CD8-positive, alpha-beta memory T cell (primary cell): ENCODE measurements at places on chromosomes 1 and 21. TPM values are rescaled to one million over a fixed set of nuclear protein-coding genes. Genes with fewer than 3 reads are reported as not detected.

- DNase-seq, result no peak
Measured at GRCh38 chr1:208600456-208601190, 356.4 kb upstream of the PLXNA2 start.

The CACNA1S gene
- total RNA-seq, result not detected

The MYOM3 gene
- total RNA-seq, result not detected

DNA sequence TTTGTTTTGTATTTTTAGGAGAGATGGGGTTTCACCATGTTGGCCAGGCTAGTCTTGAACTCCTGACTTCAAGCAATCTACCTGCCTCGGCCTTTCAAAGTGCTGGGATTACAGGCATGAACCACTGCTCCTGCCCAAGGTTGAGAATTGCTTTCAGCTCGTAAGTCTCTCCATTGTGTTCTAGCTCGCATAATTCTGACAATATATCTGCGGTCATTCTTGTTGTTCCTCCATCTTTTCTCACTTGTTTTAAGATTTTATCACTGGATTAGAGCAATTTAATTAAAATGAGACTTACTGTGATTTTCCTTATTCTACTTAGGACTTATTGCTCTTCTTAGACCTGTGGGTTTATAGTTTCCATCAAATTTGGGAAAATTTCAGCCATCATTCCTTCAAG, 102.9 kb downstream of the AHCTF1 start:
- no peak for DNase-seq

The ATP1A2 gene
- not detected for total RNA-seq

DNA sequence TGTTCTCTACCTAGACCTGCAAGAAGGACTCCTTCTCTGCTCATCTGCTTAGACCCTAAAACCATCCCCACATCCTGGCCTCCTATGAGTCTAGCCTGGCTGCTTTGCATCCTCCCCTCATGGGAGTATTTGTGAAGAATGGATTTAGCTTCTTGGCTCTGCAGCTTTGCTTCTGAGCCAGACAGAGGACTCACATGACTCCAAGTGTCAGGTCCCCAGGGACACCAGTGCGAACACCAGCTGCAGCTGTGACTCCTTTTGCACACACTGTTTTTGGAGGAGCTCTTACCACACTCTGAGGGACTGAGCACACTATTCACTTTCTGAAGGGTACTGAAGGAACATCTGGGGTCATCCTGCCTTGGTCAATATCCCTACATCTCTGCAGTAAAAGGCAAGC, 131.8 kb upstream of the SGIP1 start:
- no peak for DNase-seq

GRCh38 chr1:41317361-41317760, 43.9 kb upstream of the FOXO6 start:
- DNase-seq, result no peak

The SLAMF7 gene
- 97.4 TPM for total RNA-seq

GRCh38 chr1:14372526-14372925, 226.0 kb upstream of the KAZN start:
- no peak for DNase-seq

DNA sequence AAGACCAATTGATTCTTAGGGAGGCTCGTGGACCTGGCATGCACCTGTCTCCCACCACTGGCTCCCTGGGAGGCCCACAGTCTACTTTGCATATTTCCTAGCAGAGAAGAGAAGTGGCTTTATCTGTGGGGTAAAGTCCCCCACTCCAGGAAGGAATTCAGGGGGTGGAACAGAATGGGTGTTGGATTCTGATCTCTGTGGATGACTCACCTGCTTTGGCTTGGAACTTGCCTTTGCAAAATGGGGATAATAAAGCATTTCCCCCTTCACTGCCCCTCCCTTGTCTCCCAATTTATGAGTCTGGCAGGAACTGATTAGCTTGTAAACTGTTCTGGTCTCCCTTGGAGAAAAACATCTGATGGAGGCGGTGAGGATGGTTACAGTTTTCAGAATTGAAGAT, 21.2 kb upstream of the OTUD3 start:
- no peak for DNase-seq

- no peak for DNase-seq
Measured at GRCh38 chr1:160471253-160471652, 51.8 kb downstream of the SLAMF6 start.

GRCh38 chr1:222938986-222939385, 124.1 kb downstream of the DISP1 start:
- DNase-seq, result no peak

- DNase-seq, result no peak
Measured at GRCh38 chr1:231828182-231828920, 201.8 kb downstream of the DISC1 start.

DNA sequence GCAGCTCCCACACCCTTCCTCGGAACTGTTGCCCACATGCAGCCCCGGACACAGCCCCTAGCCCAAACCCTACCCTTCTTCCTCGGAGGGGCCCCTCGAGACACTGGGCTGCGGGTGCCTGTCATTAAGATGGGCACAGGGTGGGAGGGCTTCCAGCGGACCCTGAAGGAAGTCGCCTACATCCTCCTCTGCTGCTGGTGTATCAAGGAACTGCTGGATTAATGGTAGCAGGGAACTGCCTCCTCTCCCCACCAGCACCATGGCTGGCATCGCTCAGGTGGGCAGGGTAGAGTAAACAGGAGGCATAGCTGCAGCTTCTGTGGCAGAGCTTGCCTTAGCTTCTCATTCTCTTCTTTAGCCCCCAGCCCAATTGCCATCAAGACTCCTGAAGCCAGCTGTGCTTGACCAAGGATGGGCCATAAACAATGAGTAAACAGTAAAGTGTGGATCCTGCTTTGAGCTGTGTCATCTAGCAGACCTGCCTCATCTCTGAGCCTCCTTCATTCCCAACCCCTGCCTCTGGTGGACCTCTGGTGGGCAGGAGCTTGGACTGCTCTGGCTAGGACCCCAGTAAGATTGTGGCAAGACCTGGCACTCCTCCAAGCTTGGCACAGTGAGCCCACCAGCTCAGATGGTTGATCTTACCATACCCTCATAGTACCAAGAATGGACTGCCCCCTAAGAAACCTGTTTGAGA, at the start of gene LENEP:
TSS of gene LENEP (plus strand) at position 15 of the 697 bp plus-strand sequence. CDS start at position 37, 22 bp downstream.
- no peak for DNase-seq

DNA sequence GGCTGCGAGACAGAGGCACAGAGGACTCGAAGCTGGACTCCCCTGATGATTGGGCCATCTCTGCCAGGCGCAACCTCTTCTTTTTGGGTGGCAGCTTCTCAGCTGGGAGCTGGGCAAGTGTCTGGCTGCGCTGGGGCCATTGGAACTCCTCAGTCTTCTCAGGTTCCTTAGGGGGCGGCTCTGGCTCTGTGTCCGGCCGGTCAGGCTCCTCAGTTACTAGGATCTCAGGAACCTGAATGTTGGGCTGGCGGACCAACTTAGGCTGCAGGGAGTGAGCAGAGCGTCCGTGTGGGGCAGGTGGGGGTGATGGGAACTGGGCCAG, 97.5 kb upstream of the EDN2 start:
- DNase-seq, result no peak

DNA sequence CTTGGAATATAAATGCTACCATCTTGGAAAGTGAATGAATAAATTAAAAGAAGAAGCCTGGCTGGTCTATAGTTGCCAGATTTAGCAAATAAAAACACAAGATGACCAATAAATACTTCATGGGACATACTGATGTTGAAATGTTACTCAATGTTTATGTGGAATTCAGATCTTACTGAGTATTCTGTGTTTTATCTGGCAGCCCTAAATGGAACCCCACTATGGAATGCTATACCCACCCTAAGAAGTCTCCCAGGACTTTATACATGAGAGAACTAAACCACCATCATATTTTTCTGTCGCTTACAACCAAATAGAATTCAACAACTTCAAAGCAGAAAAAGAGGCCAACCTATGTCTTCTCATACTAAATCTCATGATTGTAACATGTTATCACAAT, 177.6 kb upstream of the HMCN1 start:
- DNase-seq, result no peak

- DNase-seq, result peak; percentile 0
Measured at GRCh38 chr1:1205769-1206375, 520 bp downstream of the TNFRSF18 start.

The OPTC gene
- not detected for total RNA-seq

GRCh38 chr1:88503646-88504045, 180.4 kb upstream of the PKN2 start:
- DNase-seq, result no peak

GRCh38 chr1:231000639-231001038, 21.7 kb downstream of the ARV1 start:
- DNase-seq, result no peak

DNA sequence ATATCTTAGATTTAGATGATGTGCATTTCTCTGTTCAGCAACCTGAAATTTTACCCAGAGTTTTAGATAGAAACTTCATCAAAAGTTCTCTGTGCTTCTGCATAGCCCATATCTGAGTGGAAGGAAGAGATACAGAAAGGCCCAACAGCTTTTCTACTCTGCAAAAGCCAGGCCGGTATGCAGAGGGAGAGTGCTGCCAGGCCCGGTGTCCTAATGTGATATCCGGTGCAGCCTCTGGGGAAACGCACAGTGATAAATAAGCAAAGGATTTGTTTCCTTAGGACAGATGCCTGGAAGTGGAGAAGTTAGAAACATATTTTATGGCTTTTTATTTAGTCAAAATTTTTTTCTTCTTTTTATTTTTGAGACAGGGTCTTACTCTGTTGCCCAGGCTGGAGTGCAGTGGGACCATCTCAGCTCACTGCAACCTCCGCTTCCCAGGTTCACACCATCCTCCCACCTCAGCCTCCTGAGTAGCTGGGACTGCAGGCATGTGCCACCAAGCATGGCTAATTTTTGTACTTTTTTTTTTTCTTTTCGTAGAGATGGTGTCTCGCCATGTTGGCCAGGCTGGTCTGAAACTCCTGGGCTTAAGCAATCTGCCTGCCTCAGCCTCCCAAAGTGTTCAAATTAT, 145.8 kb downstream of the PATJ start:
- no peak for DNase-seq

GRCh38 chr1:90881034-90881433, 140.8 kb downstream of the ZNF644 start:
- no peak for DNase-seq

GRCh38 chr1:220966881-220967611, 87.8 kb downstream of the HLX start:
- no peak for DNase-seq
